ENCODE measurements at places on chromosomes 2 and 18. TPM values are rescaled to one million over a fixed set of nuclear protein-coding genes. Genes with fewer than 3 reads are reported as not detected.
A peak's percentile ranks its signal among the peaks of the same experiment; 100 is the strongest.

DNA sequence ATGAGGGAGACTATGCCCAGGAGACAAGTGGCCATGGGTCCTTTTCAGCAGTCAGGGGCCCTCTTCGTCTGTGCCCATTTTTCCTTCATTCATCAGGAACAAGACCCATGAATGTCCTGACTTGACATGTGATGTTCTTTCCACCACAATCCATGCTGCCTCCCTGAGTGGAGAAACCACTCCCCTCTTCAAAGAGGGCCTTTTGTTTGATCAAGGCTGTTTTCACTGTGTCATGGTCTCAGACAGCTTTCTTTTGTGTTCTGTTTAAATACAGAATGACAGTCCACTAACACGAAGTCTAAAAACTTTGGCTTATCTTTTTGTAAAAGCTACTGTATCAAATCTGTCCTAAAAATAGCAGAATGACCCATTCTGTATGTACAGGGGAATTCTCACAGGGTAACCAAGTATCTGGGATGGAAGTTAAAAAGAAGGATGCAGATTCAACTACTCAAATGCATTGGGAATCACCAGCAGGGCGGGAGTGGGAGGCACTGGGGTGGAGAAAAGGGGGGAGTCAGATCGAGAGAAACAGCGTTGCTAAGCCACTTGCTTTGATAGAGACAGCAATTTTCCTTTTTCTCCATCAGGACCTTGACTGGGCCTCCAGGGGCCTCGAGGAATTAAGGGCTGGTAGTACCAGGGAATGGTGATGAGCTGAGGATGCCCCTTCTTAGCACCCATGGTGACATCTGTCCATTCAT is 13.9 kb downstream of the LRP2 start:
- no peak overlapping the region for H3K27ac ChIP-seq
- H3K4me3 ChIP-seq, result no peak overlapping the region
- peaks cover 6% of the 10 kb centered on the region for H3K27me3 ChIP-seq
- H3K36me3 ChIP-seq, result no peaks in the 10 kb centered on the region

- peak; percentile 97 for DNase-seq
- peak overlapping the region; percentile 88 for H3K4me3 ChIP-seq
- peaks cover 35% of the 10 kb centered on the region for H3K4me1 ChIP-seq
- H3K27me3 ChIP-seq, result no peaks in the 10 kb centered on the region
Observed at GRCh38 chr2:231709981-231710798, 1.9 kb downstream of the PTMA start.

- peak overlapping the region; percentile 29 for H3K4me3 ChIP-seq
- peaks cover 39% of the 10 kb centered on the region for H3K27me3 ChIP-seq
- DNase-seq, result no peak
Observed at GRCh38 chr18:79798999-79799370, 1.2 kb downstream of the KCNG2 start.

- H3K4me3 ChIP-seq, result no peak overlapping the region
- H3K27ac ChIP-seq, result no peak overlapping the region
- H3K4me1 ChIP-seq, result no peaks in the 10 kb centered on the region
- H3K27me3 ChIP-seq, result no peaks in the 10 kb centered on the region
Observed at GRCh38 chr2:226137201-226137811, 662.3 kb downstream of the IRS1 start.

GRCh38 chr2:201344663-201345366 is 12.3 kb downstream of the FLACC1 start:
- DNase-seq, result no peak
- H3K36me3 ChIP-seq, result peaks cover 11% of the 10 kb centered on the region
- no peak overlapping the region for H3K27ac ChIP-seq
- no peak overlapping the region for H3K4me3 ChIP-seq
- no peaks in the 10 kb centered on the region for H3K4me1 ChIP-seq

- no peak overlapping the region for H3K27ac ChIP-seq
- DNase-seq, result no peak
- H3K4me1 ChIP-seq, result no peaks in the 10 kb centered on the region
- no peaks in the 10 kb centered on the region for H3K27me3 ChIP-seq
- H3K36me3 ChIP-seq, result no peaks in the 10 kb centered on the region
- H3K4me3 ChIP-seq, result no peak overlapping the region
Observed at GRCh38 chr18:50111398-50111797, 83.5 kb downstream of the MYO5B start.

- no peaks in the 10 kb centered on the region for H3K36me3 ChIP-seq
- DNase-seq, result no peak
- H3K4me3 ChIP-seq, result no peak overlapping the region
- no peak overlapping the region for H3K27ac ChIP-seq
- H3K27me3 ChIP-seq, result no peaks in the 10 kb centered on the region
Observed at GRCh38 chr2:218331745-218332144, 24.9 kb upstream of the CATIP start.

DNA sequence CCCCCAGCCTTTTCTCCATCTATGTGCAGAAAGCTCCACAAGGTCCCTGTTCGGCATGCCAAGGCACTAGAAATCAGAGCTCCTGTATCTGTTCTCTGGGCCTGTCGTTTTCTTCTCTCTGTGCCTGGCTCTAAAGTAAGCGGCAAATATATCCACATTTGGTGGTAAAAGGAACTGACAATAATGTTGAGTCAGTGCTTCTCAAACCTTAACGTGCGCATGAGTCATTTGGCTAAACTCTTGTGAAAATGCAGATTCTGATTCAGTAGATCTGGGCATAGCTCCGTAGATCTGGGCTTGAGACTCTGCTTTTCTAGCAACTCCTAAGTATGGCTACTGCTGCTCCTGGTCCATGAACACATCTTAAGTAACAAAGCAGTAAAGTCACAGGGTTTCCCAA is 16.5 kb upstream of the ACSL3 start:
- H3K27ac ChIP-seq, result peak overlapping the region; percentile 77
- H3K4me1 ChIP-seq, result peaks cover 23% of the 10 kb centered on the region
- DNase-seq, result no peak
- no peak overlapping the region for H3K4me3 ChIP-seq
- H3K36me3 ChIP-seq, result no peaks in the 10 kb centered on the region
- no peaks in the 10 kb centered on the region for H3K27me3 ChIP-seq

GRCh38 chr2:69013142-69013839 is at the start of gene ANTXR1:
Gene ANTXR1, plus strand, starts transcription at chr2:69013179. Its CDS starts 321 bp downstream, at chr2:69013500.
- peak within 1 kb of the TSS; percentile 92 for H3K27ac ChIP-seq
- peaks cover 29% of the 10 kb centered on the region for H3K4me1 ChIP-seq
- peak; percentile 88 for DNase-seq

DNA sequence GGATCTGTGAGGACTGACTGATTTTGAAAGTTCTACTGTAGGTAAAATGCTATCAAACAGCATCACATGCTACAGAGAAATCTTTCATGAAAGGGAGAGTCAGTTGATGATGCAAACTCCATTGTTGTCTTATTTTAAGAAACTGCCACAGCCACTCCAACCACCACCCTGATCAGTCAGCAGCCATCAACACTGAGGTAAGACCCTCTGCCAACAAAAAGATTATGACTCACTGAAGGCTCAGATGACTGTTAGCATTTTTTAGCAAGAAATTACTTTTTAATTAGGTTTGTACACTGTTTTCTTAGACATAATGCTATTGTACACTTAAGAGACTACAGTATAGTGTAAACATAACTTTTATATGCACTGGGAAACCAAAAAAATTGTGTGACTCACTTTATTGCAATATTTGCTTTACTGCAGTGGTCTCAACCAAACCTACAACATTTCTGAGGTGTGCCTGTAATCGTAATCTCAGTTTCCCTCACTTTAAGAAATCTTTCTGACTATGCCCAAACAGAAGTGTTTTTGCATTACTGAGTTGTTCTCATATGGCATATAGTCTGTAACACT is 42.8 kb downstream of the METTL8 start:
- H3K27ac ChIP-seq, result peak overlapping the region; percentile 63
- no peak for DNase-seq
- peaks cover 2% of the 10 kb centered on the region for H3K36me3 ChIP-seq
- H3K4me1 ChIP-seq, result peaks cover 27% of the 10 kb centered on the region

DNA sequence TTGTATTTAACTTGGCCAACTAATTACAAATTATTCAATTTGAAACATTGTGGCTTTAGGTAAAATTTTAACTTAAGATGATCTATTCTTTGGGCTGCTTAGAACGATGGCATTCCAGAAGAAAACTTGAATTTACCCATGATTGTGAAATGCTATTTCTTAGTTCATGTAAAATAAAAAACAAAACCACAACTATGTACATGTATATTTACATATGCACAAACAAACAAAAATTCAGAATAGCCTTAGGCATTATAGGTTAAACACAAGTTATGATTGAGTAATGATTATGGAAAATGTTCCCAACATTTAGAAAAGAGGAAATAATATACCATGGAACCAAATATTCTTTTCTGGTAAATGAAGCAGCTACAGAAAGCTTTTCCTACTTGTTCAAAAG is 3.5 kb upstream of the SMCHD1 start:
- H3K4me1 ChIP-seq, result peaks cover 8% of the 10 kb centered on the region
- no peak overlapping the region for H3K4me3 ChIP-seq
- H3K27ac ChIP-seq, result no peak overlapping the region
- no peak for DNase-seq

DNA sequence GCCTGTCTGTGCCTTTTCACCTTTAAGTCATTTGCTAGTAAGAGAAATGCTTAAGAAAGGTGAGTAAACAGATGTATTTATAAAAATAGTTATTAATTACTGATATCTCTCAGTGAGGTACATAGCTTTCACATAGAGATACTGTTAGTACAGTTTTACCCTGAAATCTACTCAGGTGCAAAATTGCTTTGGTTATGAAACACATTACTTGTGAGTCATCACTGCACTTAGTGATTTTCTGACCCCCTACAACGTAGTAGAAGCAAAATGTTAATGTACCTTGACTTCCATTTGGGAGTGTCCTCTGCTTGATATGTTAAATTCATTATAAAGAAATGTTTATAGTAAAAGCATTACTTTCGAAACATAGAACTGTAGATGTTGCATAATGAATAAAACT is 6.5 kb downstream of the GLS start:
- H3K27ac ChIP-seq, result peak overlapping the region; percentile 32
- no peaks in the 10 kb centered on the region for H3K27me3 ChIP-seq
- peaks cover 82% of the 10 kb centered on the region for H3K4me1 ChIP-seq
- H3K4me3 ChIP-seq, result no peak overlapping the region
- H3K36me3 ChIP-seq, result peaks cover 11% of the 10 kb centered on the region

DNA sequence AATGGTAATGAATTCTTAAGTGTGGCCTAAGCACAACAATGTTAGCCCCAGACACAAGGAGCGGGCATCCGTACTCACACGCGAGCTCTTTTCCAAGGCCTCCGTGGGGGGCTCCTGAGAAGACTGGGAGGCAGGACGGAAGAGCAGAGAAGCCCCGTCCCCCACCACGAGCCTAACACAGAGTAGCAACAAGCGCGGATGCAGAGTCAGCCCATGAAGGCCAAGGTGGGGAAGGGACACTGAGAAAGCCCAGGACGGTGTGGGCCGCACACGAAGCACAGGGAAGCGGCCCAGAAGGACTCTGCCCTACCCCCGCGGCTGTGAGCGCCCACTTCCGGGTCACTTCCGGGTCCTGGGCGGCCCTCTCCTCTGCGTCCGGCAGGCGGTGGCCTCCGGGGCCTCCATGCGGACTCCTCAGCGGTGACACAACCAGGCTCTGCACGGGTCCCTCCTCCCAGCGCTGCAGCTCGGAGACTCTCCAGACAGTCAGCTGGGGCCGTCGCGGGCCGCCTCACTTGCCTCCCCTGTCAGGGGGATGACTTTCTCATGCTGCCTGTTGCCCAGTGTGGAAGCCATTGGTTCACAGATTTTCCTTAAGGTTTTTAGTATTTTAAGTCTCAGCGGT is 151.5 kb downstream of the MTCL1 start:
- no peaks in the 10 kb centered on the region for H3K36me3 ChIP-seq
- DNase-seq, result peak; percentile 80
- H3K4me1 ChIP-seq, result peaks cover 16% of the 10 kb centered on the region
- H3K27ac ChIP-seq, result no peak overlapping the region

- DNase-seq, result no peak
- H3K36me3 ChIP-seq, result peaks cover 50% of the 10 kb centered on the region
- no peak overlapping the region for H3K27ac ChIP-seq
- H3K4me1 ChIP-seq, result no peaks in the 10 kb centered on the region
- H3K27me3 ChIP-seq, result no peaks in the 10 kb centered on the region
Observed at GRCh38 chr2:32522770-32523169, 105.1 kb upstream of the TTC27 start.

DNA sequence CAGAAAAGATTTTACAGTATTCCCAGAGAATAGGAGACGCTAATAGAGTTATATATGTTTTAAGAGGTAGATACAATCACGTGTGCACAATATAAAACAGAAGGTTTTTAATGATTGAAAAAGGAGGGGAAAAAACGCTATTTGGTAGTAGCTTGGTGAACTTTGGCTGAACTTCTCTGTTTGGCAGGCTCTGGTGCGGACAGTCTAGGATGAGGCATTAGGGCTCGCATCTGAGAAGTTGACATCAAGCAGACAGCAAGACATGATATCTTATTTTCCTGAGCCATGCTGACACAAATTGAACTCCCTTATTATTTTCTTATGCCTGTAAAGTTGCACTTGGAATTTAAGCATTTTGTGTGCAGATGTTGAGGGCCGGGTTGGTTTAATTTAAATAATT is 176.6 kb downstream of the EN1 start:
- H3K27me3 ChIP-seq, result no peaks in the 10 kb centered on the region
- no peak overlapping the region for H3K4me3 ChIP-seq
- no peaks in the 10 kb centered on the region for H3K36me3 ChIP-seq
- H3K27ac ChIP-seq, result no peak overlapping the region
- H3K4me1 ChIP-seq, result peaks cover 23% of the 10 kb centered on the region
- DNase-seq, result no peak

DNA sequence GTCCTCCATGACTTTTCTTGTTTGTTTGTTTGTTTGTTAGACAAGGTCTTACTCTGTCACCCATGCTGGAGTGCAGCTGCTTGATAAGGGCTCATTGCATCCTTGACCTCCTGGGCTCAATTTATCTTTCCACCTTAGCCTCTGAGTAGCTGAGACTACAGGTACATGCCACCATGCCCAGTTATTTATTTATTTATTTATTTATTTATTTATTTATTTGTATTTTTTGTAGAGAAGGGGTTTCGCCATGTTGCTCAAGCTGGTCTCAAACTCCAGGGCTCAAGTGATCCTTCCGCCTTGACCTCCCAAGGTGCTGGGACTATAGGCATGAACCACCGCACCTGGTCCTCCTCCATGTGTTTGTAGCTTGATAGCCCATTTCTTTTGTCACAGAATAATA is 37.9 kb downstream of the NBEAL1 start:
- H3K4me1 ChIP-seq, result no peaks in the 10 kb centered on the region
- H3K4me3 ChIP-seq, result no peak overlapping the region
- H3K27me3 ChIP-seq, result no peaks in the 10 kb centered on the region

GRCh38 chr2:232592772-232593395 is 40.5 kb upstream of the EFHD1 start:
- no peak overlapping the region for H3K27ac ChIP-seq
- H3K27me3 ChIP-seq, result peaks cover 2% of the 10 kb centered on the region
- H3K4me3 ChIP-seq, result no peak overlapping the region
- no peak for DNase-seq

- no peak for DNase-seq
- no peaks in the 10 kb centered on the region for H3K27me3 ChIP-seq
- H3K4me3 ChIP-seq, result no peak overlapping the region
- H3K4me1 ChIP-seq, result peaks cover 12% of the 10 kb centered on the region
- H3K27ac ChIP-seq, result no peak overlapping the region
Observed at GRCh38 chr2:121400201-121400600, 115.2 kb upstream of the TFCP2L1 start.

ADAM23 gene
- 11.4 TPM for total RNA-seq

SMAD2 gene
- total RNA-seq, result 145 TPM

CNGA3 gene
- not detected for total RNA-seq

PLB1 gene
- total RNA-seq, result 0.64 TPM

IL36G gene
- not detected for total RNA-seq

MYO7B gene
- not detected for total RNA-seq

BMP10 gene
- not detected for total RNA-seq

FBXO48 gene
- 0.81 TPM for total RNA-seq

ILKAP gene
- 37.2 TPM for total RNA-seq

SF3B6 gene
- 89.5 TPM for total RNA-seq

NAT8 gene
- not detected for total RNA-seq

All from osteocyte (in vitro differentiated cells).